Lung (tissue), 17 donors: ENCODE measurements at places on chromosomes 3 and 15.

GRCh38 chr3:52784931-52785590 is 7.7 kb downstream of the ITIH1 start:
- DNase-seq: no peak

- DNase-seq: peak; percentile 57
Measured at GRCh38 chr3:31980530-31981205, 394 bp downstream of the OSBPL10 start.

GRCh38 chr3:178100908-178101307 is 435.3 kb upstream of the KCNMB2 start:
- no peak for DNase-seq

DNA sequence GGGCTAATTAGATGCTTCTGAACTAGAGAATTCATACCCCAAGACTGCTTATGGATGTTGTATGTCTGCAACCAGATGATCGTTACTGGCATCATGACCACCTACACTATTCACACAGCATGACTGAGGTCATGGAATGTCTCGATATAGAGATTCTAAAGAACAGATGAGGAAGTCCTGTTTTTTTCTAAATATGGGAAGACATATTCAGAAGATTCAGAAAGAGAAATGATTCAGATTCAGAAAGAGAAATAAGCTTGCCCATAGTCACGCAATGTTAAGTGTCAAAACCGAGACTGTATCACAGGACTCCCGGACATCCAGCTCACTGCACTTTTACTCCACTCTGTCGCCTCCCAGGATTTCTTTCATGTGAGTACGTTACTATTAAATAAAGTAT is 136.2 kb downstream of the TPRG1 start:
- no peak for DNase-seq

GRCh38 chr15:67170143-67170925 is 84.1 kb downstream of the AAGAB start:
- no peak for DNase-seq

- DNase-seq: no peak
Measured at GRCh38 chr3:57145852-57146251, 19.3 kb downstream of the IL17RD start.

DNA sequence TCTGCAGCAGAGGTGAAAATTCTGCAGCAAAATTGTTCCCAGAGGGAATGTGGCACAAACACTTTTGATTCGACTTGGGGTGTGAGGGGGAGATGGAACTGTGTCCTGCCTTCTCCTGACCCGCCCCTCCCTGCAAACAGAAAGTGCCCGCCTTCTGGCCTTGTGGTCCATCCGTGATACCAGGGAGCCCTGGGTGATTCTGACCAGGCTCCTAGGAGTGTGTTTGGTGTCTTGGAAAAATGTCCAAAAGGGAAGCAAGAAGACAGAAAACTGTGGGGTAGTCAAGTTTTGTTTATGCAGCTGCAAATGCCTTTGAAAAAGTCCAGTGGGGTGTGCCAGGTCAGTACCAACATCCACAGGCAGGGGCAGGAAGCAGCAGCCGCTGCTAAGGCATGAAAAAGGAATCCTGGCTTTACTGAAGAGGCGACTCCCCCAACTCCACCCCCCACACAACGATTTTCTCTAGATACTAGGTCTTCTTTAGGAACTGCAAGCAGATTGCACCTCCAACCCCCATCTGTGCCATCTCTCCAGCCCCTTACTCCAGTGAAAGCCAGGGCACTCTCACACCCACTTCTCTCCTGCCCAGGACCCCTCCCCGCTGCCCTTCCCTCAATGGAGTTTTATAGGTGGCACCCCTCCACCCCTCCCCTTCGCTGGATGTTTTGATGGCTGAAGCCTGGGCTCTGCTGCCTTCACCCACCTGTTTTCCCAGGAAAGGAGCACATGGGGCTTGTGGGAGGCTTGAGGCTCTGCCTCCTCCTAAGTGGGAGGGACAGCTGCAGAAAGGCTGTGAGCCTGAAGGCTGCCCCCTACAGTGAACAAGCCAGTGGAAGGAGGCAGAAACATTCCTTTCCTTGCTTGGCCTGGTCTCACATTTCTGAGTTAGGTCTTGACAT is 82.4 kb upstream of the HERC1 start:
- DNase-seq: peak; percentile 59

- DNase-seq: peak; percentile 82
Measured at GRCh38 chr15:37019479-37020433, 80.6 kb downstream of the MEIS2 start.

- DNase-seq: no peak
Measured at GRCh38 chr15:81301815-81302399, 22.0 kb downstream of the STARD5 start.

GRCh38 chr3:156678197-156678596 is 3.8 kb downstream of the TIPARP start:
- DNase-seq: no peak

DNA sequence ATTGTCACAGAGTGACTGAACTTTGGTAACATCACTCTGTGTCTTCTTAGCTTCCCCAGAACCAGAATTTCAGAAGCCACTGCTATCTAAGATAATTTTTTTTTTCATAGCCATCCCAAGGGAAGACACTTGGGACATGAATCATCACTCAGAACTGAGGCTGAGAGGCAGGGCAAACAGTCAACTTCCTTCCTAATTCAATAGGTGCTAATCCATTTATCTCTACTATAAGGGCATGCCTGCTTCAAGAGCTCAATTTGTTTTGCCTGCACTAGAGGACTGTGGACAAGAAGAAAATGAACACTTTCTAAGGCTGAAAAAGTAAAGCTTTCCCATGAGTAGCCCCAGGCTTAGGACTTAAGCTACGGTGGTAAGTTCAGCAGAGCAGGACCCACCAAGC is 56.7 kb upstream of the MYRIP start:
- DNase-seq: no peak

DNA sequence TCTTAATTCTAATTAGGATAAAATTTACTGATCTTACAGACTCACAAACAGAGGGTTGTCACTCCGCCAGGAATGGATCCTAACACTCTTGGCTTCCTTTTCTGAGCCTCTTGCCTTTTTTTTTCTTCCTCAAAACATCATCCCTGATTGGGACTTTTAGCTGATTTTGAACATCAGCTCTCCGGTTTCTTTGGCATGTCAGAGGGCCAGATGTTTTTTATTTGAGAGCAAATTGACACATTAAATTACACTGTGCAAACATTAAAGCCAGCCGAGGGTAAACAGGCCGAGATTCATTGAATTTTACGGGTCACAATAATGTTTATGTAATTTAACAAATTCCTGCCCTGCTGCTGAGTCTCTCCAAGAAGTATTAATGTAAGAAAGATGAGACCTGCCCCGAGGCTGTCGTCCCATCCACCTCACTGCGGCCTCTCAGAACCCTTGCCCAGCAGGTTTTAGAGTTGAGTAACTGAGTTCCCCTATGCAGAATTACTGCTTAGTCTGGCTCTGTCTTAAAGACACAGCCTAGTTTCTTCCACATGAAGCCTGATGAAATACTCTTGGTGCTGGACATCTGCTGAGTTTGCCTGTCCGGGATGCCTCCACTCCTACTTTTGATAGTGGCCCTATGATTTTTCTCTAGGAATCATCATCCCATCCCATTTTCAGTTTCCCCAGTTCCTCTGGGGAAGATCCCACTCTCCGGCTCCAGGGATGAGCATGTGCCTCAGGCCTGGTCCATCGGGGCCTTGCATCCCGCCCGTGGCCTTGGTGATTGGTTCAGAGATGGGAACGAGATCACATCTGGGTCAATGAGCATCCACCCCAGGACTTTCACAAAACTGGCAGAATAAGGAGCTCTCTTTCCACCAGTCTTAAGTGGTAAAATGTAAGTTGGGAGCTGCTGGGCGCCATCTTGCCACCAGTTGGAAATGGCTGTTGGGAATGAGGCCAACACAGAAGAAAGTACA is 226.6 kb upstream of the TLE3 start:
- DNase-seq: peak; percentile 97

- DNase-seq: no peak
Measured at GRCh38 chr15:38688761-38689160, 124.1 kb upstream of the RASGRP1 start.

DNA sequence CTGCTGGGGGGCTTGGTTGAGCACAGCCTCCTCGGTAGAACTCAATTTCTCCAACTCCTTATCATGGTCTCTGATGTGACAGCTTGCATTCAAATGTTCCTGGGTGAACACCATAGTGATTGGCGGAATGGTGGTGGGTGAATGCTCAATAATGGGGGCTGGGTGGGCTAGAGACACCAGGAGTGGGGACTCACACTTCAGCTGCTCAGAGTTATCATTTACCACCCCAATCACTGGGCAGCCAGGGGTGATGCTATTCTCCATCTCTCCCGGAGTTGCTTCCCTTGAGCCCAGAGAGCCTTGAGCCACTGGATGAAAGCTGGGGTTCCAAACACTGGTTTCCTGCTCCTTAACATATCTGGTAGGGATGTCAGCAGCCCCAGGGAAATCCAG is 88.7 kb downstream of the DHX30 start:
- DNase-seq: no peak

DNA sequence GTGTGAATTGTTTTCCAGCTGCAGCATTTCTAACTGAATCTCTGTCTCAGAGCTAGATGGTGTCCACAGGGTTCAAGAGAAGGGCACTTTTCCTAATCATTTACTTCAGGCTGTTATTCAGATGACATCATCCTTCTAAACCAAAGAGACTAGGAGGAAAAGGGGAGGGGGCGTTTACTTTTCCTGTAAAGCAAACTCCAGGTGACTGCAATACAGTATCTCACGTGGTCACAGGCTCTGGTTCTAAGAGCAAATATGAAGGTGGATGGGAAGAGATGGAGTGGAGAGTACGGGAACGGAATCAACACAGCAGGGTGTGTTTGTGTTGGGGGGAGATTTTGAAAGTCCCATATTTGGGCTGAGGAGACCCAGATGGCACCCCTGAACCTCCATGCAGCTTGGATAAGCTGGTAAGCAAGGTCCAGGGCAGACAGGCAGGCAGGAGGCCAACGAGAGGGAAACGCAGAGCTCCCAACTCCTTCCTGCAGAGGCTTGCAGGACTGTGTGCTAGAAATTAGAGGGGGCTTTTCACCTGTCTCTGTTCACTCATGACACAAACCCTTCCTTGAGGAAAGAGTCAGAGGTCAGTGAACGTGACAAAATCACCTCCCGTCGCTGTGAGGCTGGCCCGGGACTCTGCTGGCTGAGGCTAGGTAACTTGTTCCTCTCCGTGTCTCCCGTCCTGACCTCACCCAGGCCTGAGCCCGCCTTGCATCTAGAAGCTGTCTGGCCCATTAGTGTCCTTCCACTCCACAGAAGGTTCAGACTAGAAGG is 151.2 kb downstream of the OPA1 start:
- DNase-seq: peak; percentile 61

GRCh38 chr3:158640646-158641045 is 3.7 kb upstream of the GFM1 start:
- no peak for DNase-seq

- no peak for DNase-seq
Measured at GRCh38 chr3:127423856-127424765, 136.3 kb upstream of the PRR20G start.

DNA sequence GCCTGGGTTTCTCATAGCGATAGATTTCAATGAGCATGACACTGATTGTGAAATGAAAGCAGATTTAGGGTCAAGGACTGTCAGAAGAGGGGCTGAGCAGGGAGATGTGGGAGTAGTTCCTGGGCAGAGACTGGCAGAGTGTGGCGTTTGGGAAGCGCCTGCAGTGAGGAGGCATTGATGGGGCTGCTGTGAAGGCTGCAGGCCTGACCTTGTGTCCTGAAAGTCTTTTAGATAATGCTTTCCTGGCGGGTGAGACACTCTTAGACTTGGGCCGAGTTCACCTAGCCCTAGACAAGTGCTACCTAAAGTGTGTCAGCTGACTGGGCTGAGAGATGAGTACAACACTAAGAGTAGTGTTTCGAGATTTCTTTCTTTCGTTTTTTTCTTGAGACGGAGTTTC is 20.7 kb downstream of the USP13 start:
- DNase-seq: no peak

- DNase-seq: peak; percentile 99
Measured at GRCh38 chr3:194689493-194689944, 3.8 kb downstream of the FAM43A start.

DNA sequence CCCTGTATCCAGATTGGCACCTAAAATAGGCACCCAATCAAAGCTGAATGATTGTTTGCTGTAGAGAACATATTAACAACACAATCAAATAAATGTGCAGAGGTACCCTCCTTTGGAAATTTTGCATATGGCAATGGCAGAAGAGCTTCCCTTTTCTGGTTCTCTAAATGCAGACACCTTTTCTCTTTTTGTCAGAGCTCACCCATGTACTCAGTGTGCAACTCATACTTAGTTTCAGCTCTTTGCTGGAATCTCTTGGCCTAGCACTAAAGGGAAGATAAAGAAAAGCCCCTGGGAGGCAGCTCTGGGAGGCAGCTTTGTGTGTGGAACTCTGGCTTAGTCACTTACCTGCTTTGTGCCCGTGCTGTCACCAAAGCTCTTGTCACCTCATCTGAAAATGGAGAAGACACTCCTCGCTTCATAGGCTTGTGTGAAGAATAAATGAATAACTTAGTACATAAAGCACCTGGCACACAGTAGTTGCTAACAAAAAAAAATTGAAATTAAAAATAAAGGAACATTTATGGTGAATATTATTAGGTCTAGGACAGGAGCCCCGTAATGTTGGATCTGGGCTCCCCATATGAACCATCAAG is 28.8 kb downstream of the ST6GAL1 start:
- no peak for DNase-seq

GRCh38 chr15:87348746-87349145 is 907.8 kb downstream of the NTRK3 start:
- DNase-seq: peak; percentile 23

- peak; percentile 45 for DNase-seq
Measured at GRCh38 chr3:104628185-104628789, 738.4 kb upstream of the ALCAM start.

DNA sequence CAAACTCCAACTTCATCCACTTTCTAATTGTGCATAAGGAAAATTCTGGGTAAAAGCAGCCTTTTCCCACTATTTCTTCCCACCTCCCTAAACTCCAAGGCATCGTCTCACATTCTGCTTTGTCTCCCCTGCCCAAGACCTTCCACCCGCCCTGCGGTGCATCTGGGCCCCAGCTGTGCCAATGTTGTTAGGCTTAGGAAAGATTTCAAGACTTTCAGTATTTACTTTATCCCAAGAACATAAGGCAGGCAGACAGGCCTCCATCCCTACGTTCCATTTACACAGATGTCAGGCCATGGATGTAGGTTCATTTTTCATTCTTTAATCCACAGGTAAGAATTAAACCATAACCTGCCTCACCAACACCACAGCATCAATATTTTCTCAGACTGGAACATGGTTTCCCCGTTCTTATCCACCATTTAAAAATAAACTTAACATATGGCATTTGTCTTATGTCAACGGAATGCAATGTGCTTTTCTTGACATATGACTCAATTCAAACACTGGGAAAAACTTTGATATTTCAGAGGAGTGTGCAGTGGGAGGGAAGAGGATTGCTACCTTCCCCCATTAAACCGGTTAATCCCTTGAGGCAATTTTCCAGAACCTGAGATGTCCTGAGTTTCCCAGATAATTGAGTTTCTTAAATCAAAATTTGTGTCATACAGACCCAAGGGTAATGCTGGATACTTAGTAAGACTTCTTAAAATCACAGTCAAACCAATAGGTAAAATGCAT is 238.0 kb upstream of the LRIG1 start:
- DNase-seq: no peak

GRCh38 chr3:190996181-190996775 is 133.8 kb upstream of the GMNC start:
- no peak for DNase-seq

GRCh38 chr3:16486201-16486600 is 27.3 kb downstream of the RFTN1 start:
- no peak for DNase-seq

- peak; percentile 82 for DNase-seq
Measured at GRCh38 chr3:23002836-23003732, 200.0 kb upstream of the UBE2E2 start.

- DNase-seq: no peak
Measured at GRCh38 chr3:167078070-167078622, 302.0 kb downstream of the ZBBX start.

GRCh38 chr3:44434834-44435510 is 42.5 kb downstream of the ZNF445 start:
- no peak for DNase-seq
